ENCODE measurements at places on chromosomes 1 and 21.
A peak's percentile ranks its signal among the peaks of the same experiment; 100 is the strongest.

DNA sequence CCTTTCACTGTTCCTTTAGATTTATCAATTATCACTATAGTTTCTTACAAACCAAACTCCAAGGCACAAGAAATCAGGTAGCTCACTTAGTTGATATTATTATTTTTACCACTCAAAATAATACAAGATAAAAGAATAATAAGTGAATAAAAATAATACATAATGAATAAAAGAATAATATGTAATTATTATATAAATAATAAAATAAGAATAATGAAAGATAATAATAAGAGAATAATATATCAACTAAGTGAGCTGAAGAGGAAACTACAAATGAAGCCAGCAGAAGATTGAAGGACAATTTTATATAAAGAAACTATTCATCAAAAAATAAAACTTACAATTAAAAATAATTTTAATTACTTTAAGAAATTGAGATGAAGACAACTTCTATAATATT is 90.6 kb downstream of the LRRIQ3 start:
- DNase-seq: no peak

DNA sequence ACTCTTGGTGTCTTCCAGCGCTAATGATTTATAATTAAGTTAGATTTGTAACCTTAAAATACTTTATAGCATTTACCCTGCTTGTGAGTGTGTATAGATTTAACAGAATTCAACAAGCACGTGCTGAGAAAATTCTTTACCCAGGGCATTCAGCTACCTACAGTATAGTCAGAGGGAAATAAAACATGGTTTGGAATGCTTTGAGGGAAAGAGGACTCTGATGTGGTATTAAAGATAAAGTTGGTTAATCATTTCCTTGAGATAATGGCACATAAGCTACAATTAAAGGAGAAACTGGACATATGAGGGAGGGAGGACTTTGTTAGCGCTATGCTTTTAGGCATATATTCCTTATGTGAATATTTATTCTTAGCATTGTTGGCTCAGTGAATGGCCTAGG is 26.4 kb upstream of the IL12RB2 start:
- DNase-seq: no peak

DNA sequence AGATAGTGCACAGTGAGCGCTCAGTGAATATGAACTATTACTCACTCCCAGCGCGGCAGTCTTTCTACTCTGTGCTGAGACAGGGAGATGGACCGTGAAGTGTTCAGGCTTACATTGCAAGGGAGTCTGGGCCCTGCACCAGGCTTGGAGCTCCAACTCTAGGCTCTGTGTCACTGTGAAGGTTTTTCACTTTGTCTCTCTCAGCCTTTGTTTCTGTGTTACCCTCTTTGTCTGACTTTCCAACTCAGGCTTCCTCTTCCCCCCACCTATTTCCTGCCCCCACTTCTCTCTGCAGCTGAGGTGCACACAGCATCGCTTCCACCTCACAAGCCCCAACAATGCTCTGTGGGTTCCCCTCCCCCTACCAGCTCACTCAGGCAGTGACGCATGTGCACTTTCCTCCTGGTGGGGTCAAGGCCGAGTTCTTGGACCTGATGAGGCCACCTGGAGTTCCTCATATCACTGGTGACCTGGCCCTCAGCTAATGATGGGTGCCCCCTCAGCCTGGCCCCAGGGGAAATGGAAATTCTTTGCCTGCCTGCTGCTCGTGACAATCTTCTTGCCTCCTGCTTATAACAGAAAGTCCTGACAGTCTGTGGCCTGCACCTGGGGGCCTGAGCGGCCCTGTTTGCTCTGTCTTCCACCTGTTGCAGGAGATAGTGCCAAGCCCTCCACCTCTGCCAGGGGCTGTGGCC is 1.1 kb upstream of the LCK start:
- DNase-seq: peak; percentile 23

- peak; percentile 69 for DNase-seq
These were observed at the start of gene MYOM3 for GRCh38 chr1:24111996-24112779. Gene MYOM3, minus strand, starts transcription at chr1:24112135. Its CDS starts 3,499 bp downstream, at chr1:24108636.

DNA sequence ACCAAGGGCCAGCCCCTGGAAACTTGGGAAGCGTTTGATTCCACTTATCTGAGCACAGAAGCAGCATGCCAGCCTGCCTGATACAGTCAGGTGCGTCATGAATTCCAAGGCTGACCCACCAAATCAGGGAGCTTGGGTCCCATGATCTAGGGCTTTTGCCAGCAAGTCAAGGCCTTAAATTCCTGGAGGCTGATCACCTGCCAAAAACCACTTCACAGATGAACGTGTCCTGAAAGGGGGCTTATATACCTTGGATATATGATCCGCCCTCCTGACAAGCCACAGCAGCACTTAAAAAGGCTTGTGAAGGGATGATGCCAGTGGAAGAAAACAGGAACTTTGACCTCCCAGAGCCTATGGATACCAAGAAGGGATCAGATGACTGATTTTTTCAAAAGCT is 24.0 kb upstream of the CLIC6 start:
- DNase-seq: no peak

DNA sequence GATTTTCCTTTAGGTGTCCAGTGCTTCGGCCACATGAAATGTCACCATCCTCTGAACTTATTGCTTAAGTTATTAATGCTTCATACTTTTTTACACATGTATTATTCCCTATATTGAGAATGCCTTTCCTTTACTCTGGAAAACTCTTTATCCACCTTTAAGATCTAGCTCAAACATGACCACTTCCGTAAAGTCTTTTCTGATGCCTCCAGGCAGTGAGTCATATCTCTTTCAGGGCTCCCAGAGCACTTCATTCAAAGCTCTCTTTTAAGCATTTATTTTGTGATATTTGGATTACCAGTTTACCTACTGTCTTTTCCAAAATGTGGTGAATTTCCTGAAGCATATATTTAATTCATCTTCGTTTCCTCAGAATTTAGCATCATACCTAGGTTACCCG is 178.9 kb downstream of the HS2ST1 start:
- DNase-seq: no peak

GRCh38 chr1:178485541-178485981 is 11.2 kb downstream of the CLEC20A start:
- peak; percentile 15 for DNase-seq

DNA sequence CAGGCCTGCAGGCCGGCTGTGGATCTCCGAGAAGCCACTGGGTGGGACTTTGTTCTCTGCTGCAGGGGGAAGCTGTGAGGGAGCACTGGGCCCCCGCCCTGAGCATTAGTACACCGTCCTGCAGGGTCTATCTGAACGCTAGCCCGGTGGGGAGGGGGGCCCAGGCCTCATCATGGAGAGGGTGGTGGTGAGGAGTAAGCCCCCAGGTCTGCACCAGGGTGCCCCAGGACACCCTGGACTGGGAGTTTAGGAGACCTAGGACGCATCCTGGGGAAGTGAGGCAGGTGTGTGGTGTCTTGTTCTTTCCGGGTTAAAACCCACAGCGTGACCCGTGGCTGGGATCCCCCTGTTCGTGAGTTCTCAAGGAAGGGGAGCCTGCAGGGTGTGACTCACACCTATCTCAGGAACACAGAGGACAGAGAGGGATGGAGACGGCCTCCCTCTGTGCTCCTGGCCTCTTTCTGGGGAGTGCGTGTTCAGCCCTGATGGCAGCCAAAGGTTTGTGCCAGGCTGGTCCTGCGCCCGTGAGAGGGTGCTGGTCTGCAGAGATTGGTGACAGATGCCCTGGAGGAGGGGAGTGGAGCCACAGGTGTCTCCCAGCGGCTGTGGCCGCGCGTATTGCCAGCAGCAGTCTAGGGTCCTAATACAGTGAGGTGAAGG is 44.8 kb downstream of the AGPAT3 start:
- DNase-seq: no peak

- no peak for DNase-seq
These were observed 178.5 kb upstream of the LYPLAL1 start for GRCh38 chr1:218995091-218995665.

DNA sequence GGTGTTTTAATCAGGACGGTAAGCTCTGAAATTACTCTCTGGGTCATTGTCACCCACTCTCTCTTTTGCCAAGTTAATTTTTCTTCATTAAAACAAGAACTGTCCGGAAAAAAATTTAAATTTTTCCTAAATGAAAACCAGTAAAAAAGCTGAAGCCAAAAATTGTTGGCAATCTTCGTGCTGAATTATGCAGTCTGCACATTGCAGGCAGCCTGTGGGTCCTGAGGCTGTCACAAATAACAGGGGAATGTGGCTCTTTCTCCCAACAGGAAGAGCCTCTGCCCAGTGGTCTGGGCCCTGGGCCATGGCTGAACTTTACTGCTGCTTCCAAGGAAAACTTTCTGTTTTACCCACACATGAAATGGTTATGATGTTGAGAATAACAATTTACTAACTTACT is 153.9 kb upstream of the SPAG17 start:
- DNase-seq: no peak

DNA sequence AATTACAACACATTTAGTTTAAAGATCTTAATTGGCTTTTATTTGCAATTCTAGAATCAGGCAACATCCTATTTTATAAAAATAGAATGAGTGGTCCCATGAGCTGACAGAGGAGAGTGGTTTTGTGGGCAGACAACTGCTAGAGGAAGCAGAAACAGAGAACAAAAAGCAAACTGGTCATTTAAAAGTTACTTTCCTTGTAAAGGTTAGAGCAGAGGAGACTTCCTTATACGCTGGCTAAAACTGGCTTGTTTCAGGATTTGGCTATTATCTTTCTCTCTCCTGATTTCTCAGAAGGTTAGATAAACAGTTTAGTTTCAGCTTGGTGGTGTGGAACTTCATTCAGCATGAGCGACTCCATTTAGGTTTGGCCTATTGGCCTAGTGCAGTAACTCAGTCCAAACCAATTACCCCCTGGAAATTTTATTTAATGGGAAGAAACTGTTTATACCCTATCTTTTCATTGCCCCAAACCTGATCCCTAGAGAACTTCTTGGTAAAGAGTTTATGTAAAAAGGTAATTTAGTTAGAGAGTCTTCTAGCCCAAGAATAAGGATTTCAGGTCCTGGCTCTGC is 32.2 kb upstream of the IL20 start:
- DNase-seq: no peak

All from fibroblast of skin of right quadriceps (primary cell).